ENCODE measurements at places on chromosomes 2 and 18.

- DNase-seq, result no peak
Measured at GRCh38 chr2:65913813-65914212, 481.4 kb upstream of the SPRED2 start.

DNA sequence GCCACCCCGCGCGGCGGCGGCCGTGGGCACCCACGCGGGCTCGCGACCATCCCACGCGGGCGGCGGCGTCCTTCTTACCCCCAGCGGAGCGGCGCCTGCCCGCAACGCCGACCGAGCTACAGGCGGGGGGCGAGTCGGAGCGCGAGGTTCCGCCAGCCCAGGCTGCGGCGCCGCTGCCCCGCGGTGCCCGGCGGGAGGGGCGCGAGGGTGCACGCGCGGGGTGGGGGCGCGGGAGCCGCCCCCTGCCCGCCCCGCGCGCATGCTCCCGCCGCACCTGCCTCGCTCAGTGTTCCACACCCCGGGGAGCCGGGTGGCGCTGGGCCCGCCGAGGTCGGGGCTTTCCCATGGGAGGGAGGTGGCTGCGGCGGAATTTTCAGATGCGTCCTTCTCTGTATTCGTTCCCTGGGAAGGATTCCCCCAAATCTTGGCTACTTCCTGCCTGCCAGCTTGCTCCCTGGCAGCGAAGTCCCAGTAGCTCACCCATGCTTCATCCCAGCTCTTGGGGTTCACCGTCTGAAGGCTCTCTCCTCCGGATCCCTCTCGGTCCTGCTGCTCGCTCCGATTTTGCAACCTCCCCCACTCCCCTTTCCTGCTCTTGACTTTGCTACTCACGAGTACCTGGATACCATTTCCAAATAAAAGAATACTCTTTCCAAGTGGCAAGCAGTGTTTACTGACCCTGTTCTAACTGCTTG lies at the start of gene L3MBTL4:
TSS of gene L3MBTL4 (minus strand) at position 189 of the 695 bp plus-strand sequence. CDS start 103,286 bp downstream, outside the sequence.
- no peak for DNase-seq

GRCh38 chr2:8629402-8629801 lies 52.5 kb upstream of the ID2 start:
- DNase-seq, result no peak

GRCh38 chr2:28452534-28453081 lies 43.3 kb upstream of the PLB1 start:
- DNase-seq, result peak; percentile 33

DNA sequence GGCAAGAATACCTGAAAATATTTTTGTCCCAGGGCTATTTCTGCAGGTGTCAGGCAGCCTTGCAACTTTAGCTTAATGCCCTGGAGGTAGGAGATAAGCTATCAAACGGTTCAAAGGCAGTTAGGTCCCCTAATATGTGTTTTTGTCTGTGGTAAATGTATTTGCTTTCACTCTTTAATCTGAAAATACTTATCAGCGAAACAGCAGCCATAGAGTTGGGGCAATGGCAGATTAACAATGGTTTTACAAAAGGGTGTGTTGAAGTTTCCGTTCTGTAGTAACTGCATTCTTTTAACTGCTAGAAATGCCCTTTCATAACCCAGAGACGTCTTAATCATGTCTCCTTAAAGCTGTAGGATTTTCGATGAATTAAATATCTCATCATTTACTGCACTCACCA lies 265.0 kb upstream of the TRIB2 start:
- no peak for DNase-seq

DNA sequence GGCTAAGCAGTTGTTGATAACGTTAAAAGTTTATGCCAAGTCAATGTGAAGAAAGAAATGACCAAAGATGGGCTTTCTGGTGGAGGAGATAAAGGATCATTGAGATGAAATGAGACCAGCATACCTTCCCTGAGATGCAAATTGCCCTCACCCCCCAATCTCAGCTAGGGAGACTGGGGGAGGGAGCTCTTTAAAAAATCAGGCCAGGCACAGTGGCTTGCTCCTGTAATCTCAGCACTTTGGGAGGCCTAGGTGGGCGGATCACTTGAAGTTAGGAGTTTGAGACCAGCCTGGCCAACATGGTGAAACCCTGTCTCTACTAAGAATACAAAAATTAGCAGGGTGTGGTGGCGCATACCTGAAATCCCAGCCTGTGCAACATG lies 30.9 kb upstream of the KCMF1 start:
- DNase-seq, result no peak

DNA sequence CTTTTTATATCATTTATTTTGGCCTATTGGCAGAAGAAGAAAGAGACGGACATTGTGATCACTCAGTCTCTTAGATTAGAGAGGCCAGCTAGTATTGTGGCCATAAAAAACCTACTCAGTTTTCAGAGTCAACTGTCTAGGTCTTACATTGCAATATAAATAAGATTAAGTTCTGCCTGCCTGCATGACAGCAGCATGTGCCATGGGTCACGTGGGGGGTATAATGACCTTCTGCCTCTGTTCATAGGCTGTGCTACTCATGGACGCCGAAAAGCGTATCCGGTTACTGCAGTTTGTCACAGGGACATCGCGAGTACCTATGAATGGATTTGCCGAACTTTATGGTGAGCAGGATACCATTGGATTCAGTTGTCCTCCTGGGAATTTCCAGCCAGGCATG lies 238.5 kb downstream of the ALPK2 start:
- DNase-seq, result no peak

GRCh38 chr2:88125344-88125923 lies 2.4 kb downstream of the FABP1 start:
- peak; percentile 41 for DNase-seq

- no peak for DNase-seq
Measured at GRCh38 chr18:59760619-59761600, 63.7 kb upstream of the CCBE1 start.

GRCh38 chr2:8743261-8743660 lies 61.4 kb downstream of the ID2 start:
- DNase-seq, result no peak

- no peak for DNase-seq
Measured at GRCh38 chr2:86062043-86062442, 43.6 kb downstream of the POLR1A start.

- no peak for DNase-seq
Measured at GRCh38 chr2:25790074-25790790, 88.1 kb downstream of the ASXL2 start.

GRCh38 chr18:54734059-54734458 lies 94.2 kb upstream of the RAB27B start:
- DNase-seq, result no peak

DNA sequence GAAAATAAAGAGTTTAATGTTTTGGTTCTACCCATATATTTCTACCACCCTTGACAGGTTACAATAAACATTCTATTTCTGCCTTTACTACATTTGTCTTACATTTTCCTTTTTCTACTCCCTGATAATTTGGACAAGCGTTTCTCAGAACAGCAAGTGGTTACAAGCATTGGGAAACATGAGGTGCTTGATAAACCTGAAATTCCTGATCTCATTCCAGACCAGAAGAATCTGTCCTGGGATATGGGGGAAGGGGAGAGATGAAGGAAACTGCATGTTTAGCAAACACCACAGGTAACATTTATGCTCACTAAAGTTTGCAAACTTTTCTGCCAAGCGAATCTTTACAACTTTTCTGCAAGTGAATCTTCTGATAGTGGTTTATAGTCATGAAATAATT lies 28.3 kb upstream of the DSC1 start:
- no peak for DNase-seq

GRCh38 chr2:136115183-136115761 lies 2.7 kb downstream of the CXCR4 start:
- no peak for DNase-seq

DNA sequence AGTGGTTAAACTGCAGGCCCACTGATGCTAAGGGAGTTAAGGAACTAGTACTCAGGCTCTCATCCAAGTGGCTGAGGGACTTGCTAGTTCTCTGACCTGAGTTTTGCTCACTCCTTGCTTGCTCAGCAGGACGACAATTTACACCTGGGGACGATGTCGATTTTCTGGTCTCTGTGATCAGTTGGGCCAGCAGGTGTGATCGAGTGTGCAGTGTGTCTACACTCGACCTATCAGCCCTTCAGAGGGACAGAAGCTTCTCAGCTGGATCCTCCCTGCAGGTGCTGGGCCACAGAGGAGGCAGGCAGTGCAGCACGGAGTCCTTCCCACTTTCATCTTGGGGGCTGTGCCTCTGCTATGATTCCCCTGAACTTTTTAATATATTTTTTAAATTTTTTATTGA lies 71.5 kb downstream of the KCNS3 start:
- no peak for DNase-seq

- no peak for DNase-seq
Measured at GRCh38 chr2:122182616-122183355, 427.3 kb downstream of the TSN start.

GRCh38 chr2:122029456-122029855 lies 274.0 kb downstream of the TSN start:
- DNase-seq, result no peak

DNA sequence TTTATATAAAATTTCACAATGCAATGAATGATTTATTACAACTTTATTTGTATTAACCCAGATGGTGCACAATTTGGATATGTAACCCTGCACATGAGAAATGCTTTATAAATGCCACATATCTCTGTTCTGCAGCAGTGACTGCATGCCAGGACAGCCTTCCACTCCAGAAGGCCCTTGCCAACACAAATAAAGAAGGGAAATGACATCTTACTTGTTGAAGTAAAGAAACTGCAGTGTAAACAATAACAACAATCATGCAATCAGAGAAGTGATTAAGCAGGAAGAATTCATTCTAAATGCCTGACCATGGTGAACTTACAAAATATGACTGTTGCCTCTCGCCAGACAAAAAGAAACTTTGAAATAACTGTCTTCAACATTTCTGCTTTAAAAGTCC lies 129.9 kb upstream of the CHST9 start:
- DNase-seq, result no peak

- peak; percentile 81 for DNase-seq
Measured at GRCh38 chr2:46296840-46297545, at the start of gene EPAS1. TSS of gene EPAS1 (plus strand) at chr2:46297407. CDS start at chr2:46297912, 505 bp downstream.

All from dorsolateral prefrontal cortex (tissue), 122 donors.